ENCODE measurements at places on chromosomes 1 and 21.

- DNase-seq = no peak
These were observed 589.7 kb downstream of the LMO4 start for GRCh38 chr1:87918398-87918797.

GRCh38 chr1:168135116-168135920, 1.4 kb downstream of the GPR161 start:
- no peak for DNase-seq

DNA sequence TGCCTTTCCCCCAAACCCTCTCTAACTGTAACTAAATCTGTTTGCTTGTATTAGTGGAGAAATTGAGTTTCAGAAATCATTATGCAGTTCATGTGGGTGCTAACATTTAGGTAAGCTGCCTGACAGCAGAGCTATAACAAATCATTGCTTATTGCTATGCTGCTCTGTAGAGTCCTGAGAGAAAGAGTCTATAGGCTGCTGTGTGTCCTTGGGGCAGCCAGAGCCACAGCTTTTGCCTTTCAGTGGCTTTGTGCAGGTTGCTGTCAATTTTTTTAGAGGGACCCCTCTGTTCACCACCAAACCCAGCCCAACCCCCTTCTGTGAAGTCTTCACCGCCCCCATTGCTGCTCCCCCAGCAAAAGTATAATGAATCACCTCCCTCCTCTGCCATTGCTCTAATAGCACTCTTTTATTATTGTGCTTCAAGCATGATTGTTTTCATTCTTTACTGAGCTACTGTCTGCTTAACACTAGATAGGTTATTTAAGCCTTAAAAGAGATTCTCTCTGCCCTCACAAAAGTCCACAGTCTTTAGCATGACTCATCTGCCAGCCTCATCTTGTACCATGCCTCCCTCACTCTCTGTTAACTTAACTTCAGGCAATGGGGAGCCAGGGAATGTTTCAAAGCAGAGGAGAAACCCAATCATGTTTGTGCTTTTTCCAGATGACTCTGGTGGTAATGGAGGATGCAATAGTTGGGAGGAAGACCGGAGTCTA, 38.6 kb downstream of the DIRAS3 start:
- peak; percentile 24 for DNase-seq

GRCh38 chr1:234838820-234839219, 228.8 kb upstream of the IRF2BP2 start:
- no peak for DNase-seq

- DNase-seq = peak; percentile 20
These were observed 14.0 kb upstream of the TBX19 start for GRCh38 chr1:168266644-168267186.

DNA sequence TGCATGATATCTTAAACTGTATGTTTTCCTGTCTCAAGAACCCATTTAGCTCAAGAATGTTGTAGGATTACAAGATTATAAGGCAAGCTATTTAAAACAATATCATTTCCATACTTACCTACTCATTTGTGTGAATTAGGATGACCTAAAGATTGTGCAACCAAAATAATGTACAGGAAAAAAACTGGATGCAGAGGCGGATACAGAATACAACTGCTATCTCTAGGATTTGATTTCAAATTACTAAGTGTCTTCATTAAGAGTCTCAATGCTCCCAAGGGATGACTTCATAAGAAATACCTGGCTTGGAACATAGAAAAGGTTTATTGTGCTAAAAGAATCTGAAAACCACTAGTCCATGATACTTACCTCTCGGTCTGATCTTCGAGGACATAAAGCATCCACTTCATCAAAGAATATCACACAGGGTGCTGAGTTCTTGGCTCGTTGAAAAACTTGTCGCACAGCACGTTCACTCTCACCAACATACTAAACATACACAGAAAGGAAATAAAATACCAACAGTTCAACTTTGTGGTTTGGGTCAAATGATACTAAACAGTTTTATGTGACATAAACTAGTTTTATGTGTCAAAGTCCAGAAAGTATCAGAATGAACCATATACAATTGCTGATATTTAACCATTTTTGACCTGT, 54.9 kb downstream of the NVL start:
- DNase-seq = no peak

DNA sequence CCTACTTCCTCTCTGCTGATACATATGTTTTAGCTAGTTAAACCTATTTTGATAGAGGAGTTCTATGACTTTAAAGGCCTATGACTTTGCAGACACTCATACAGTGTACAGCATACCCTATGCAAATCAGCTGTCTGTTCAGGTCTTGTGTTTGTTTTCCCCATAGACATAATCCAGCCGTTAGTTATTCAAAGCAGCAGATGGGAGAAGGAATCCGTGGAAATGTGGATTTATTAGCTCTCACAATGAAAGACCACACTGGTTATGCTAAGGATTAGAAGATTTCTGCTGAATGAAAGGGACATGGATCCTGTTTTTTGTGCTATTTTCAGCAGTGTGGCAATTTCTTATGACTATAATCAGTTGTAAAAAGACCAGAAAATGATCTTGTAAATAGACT, 59.8 kb downstream of the MAST2 start:
- DNase-seq = no peak

DNA sequence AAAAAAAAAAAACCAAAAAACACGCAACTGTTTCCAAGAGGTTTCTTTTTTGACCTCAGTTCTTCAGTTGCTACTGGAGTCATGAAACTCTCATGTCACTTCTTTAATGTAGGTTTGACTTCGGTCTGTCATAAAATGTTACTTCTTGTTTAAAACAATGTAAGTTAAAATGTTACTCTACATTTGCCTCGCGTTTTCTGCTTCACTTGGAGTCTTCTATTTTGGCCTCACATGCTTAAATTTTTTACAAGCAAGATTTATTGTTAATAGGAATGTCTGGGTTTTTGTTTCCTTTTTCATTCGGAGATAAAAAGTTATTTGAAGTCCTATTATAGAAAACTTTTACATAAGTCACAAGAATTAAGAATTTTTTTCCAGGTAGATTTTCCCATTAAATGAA, 880.2 kb downstream of the LTN1 start:
- no peak for DNase-seq

GRCh38 chr1:155981266-155982088, 3.1 kb upstream of the ARHGEF2 start:
- peak; percentile 78 for DNase-seq
